ENCODE measurements at places on chromosomes 13 and 19.

DNA sequence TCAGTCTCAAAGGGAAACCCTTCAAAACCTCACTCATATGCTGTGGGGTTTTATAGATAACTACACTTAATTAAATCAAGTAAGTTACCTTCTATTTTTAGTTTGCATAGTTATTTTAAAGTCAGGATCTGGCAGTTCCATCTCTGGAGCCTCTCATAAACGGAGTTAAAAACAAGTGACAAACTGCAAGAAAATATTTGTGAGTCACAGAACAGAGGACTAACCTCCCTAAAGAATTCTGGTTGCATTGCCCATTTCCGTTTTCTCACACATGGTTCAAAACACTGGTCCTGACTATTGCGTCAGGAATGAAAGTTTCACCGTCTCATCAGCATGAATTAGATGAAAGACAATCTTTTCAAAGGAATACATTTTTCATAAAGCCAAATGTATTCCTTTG lies 10.6 kb downstream of the RXFP2 start:
- DNase-seq: no peak

DNA sequence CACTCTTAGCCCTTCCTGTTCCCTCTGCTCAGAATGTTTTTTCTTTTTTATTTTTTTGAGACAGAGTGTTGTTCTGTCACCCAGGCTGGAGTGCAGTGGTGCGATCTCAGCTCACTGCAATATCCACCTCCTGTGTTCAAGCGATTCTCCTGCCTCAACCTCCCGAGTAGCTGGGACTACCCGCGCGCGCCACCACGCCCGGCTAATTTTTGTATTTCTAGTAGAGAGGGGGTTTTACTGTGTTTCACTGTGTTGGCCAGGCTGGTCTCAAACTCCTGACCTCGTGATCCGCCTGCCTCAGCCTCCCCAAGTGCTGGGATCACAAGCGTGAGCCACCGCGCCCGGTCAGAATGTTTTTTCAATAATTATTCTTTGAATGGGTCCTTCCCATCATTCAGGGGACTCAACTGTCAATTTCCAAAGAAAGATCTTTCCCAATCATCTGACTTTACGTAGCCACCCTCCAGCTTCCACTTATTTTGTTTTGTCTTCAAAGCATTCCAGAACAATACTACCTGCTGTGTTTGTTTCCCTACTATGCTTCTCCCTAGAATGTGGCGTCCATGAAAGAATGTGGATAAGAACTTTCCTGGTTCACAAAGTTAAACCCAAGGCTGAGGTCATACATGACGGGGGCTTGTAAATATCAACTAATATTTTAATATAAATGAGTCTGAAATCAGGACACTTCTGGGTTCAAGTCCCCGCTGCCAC lies 1.2 kb downstream of the NDUFA7 start:
- no peak for DNase-seq

- no peak for DNase-seq
Measured at GRCh38 chr13:109955598-109955997, 169.2 kb upstream of the IRS2 start.

GRCh38 chr13:114200399-114200911 lies 21.4 kb downstream of the CFAP97D2 start:
- no peak for DNase-seq

- DNase-seq: no peak
Measured at GRCh38 chr19:36876993-36877938, 26.6 kb downstream of the ZNF345 start.
